ENCODE measurements at places on chromosomes 6 and 20. TPM values are rescaled to one million over a fixed set of nuclear protein-coding genes. Genes with fewer than 3 reads are reported as not detected.

Gene AGER
- polyA plus RNA-seq: 3.5 TPM

Gene SCRT2
- not detected for polyA plus RNA-seq

Gene SLC22A23
- polyA plus RNA-seq: 15.4 TPM

Gene C6orf58
- polyA plus RNA-seq: not detected

Gene SLC2A10
- polyA plus RNA-seq: 5.4 TPM

Gene GSTA2
- not detected for polyA plus RNA-seq

Gene DEFB124
- not detected for polyA plus RNA-seq

Gene MYLK2
- polyA plus RNA-seq: 0.11 TPM

Gene PSMB9
- polyA plus RNA-seq: 25.5 TPM

Gene PARD6B
- polyA plus RNA-seq: 1.6 TPM

Gene KIAA0408
- 1.3 TPM for polyA plus RNA-seq

Gene MRPS10
- polyA plus RNA-seq: 38.3 TPM

Gene NOTCH4
- polyA plus RNA-seq: 17.8 TPM

Gene OOEP
- polyA plus RNA-seq: 0.22 TPM

Gene SLC26A8
- polyA plus RNA-seq: not detected

Gene TPBG
- 23.7 TPM for polyA plus RNA-seq

Gene EDN3
- polyA plus RNA-seq: 23.6 TPM

Gene SPO11
- not detected for polyA plus RNA-seq

Gene CLPSL2
- polyA plus RNA-seq: not detected

Gene LY6G6F
- not detected for polyA plus RNA-seq

Gene PPP1R10
- 13.5 TPM for polyA plus RNA-seq

Gene XKR7
- polyA plus RNA-seq: not detected

Gene MYB
- 2.5 TPM for polyA plus RNA-seq

Gene LIN28B
- not detected for polyA plus RNA-seq

Gene VARS1
- polyA plus RNA-seq: 35.7 TPM

Gene LY86
- polyA plus RNA-seq: 0.55 TPM

Gene SLC22A16
- polyA plus RNA-seq: not detected

Gene MAP3K7
- polyA plus RNA-seq: 10.0 TPM

Gene KIAA1755
- 1.7 TPM for polyA plus RNA-seq

Gene LY6G5C
- 1.1 TPM for polyA plus RNA-seq

Gene NANP
- polyA plus RNA-seq: 2.1 TPM

Gene MYL9
- polyA plus RNA-seq: 320 TPM

Gene ULBP1
- polyA plus RNA-seq: 0.04 TPM

Gene IL20RA
- 5.2 TPM for polyA plus RNA-seq

Gene FAM209B
- polyA plus RNA-seq: 0.43 TPM

Gene PKIB
- 4.2 TPM for polyA plus RNA-seq

Gene SMIM28
- polyA plus RNA-seq: not detected

Gene ZNF311
- 0.46 TPM for polyA plus RNA-seq

Gene ADGB
- not detected for polyA plus RNA-seq

Gene DCBLD1
- polyA plus RNA-seq: 3.8 TPM

Gene PRSS16
- polyA plus RNA-seq: 8.9 TPM

Gene RALGAPB
- 9.6 TPM for polyA plus RNA-seq

Gene CSTF1
- polyA plus RNA-seq: 3.8 TPM

Gene SALL4
- 0.14 TPM for polyA plus RNA-seq

Gene GSTA3
- not detected for polyA plus RNA-seq

Gene WFDC12
- polyA plus RNA-seq: 4.3 TPM

Gene TMEM244
- not detected for polyA plus RNA-seq

Gene ELMO2
- polyA plus RNA-seq: 25.3 TPM

Gene TOX2
- 10.5 TPM for polyA plus RNA-seq

Gene SIRPD
- polyA plus RNA-seq: not detected

Gene CCNC
- 34.1 TPM for polyA plus RNA-seq

Gene EPHA7
- 0.49 TPM for polyA plus RNA-seq

Gene CNR1
- polyA plus RNA-seq: 0.74 TPM

Gene FRMD1
- 0.02 TPM for polyA plus RNA-seq

Gene FOXC1
- 1.5 TPM for polyA plus RNA-seq

Gene RIMS1
- polyA plus RNA-seq: 0.45 TPM

Data from esophagus (tissue), 2 donors.